ENCODE measurements at places on chromosomes 2 and 18.

GRCh38 chr2:194718881-194719280 is 938.1 kb upstream of the SLC39A10 start:
- no peak for DNase-seq

DNA sequence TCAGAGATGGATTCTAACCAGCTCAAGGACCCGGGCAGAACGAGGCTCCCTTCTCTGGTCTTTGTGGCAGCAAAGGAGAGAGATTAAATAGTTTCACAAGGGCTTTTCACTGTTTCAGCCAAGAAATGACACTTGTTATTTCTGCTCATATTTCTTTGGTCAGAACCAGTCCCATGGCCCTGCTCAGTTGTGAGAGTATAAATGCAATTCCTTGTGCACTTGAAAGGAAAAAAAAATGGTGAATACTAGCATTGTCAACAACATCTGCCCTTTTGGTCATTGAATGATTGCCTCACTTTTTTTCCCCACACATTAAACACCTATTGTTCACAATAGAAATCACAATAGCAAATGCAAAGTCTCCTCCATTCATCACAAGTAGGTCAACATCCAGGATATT is 104.4 kb downstream of the RDH14 start:
- DNase-seq = no peak

DNA sequence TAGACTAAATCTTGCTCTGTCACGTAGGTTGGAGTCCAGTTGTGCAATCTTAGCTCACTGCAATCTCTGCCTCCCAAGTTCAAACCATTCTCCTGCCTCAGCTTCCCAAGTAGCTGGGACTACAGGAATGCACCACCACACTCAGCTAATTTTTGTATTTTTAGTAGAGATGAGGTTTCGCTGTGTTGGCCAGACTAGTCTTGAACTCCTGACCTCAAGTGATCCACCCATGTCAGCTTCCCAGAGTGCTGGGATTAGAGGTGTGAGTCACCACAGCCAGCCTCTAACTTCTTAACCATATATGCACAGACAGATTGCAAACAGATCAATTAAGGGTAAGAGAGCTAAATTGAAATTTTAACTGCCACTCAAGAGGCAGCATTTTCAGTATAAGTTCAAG is 22.1 kb upstream of the CNGA3 start:
- no peak for DNase-seq

GRCh38 chr2:29446847-29447246 is 331.6 kb downstream of the CLIP4 start:
- DNase-seq = no peak

DNA sequence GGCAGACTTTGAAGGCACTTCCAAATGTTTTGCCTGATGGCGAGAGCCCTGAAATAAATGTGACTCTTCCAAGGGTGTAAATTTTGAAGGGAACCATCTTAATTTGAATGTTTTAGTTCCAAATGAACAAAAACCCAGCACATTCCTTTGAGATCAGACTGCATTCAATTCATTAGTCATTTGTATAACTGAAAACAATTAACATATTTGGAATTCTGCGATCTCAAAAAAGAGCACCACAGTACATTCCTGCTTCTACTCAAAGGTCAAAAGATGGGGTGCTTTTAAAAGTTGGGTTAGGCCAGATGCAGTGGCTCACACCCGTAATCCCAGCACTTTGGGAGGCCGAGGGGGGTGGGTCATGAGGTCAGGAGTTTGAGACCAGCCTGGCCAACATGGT is 38.2 kb upstream of the CHRNA1 start:
- DNase-seq = no peak

DNA sequence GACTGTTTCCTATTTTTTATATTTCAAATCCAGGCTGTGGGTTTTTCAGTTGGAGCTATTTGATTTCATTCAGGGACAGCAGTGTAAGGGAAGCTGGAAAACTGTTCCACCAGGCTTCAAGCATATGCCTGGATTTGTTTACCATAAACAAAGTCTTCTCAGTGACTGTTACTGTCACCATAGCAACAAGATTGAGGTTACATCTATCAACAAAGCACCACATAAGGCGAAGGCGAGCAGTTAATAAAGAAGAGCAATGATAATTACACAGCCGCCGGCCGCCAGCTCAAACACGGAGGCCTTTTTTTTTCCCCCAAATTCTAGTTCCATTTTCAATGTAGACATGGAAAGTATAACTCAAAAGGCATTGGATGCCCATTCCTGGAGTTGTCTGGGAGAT is 553.7 kb upstream of the SYT4 start:
- DNase-seq = no peak

- no peak for DNase-seq
These were observed 11.6 kb downstream of the IRS1 start for GRCh38 chr2:226788064-226788463.

DNA sequence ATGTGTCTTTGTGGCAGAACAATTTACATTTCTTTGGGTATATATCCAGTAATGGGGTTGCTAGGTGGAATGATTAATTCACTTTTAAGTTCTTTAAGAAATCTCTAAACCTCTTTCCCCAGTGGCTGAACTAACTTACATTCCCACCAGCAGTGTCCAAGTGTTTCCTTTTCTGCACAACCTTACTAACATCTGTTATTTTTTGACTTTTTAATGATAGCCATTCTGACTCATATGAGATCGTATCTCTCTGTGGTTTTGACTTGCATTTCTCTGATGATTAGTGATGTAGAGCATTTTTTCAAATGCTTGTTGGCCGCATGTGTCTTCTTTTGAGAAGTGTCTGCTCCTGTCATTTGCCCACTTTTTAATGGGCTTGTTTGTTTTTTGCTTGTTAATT is 43.1 kb upstream of the PTH2R start:
- no peak for DNase-seq

DNA sequence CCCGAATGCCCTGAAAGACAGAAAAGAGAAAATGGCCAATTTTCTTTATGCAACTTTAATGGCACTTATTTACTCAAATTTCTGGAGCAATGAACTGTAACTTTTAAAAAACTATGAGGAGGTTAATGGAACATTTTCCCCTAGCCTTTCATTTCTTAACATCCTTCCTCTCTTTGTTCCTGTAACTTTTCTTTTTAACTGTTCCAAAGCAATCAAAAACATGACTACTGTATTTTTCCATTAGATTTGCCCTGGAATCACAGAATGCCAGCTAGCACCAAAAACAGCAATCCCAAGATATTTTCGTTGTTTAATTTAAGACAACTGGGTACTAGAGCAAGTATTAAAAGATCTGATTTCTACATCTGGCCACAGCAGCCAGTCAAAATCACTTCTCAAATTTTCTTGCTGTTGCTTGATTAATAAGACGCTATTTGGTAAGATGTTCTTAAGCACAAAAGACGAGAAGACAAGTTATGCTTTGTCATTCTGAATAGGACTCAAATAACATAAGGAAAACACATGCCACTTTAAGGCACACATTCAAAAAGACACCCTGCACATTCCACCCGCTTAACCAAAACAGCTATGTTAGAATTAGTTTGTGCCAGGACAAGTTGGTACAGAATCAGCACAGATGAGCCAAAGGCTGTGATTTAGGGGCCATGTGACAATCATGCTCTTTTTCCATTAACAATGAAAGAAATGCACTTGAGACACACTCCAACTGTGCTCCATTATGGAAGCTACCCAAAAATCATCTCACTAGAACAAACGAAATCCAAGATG is 3.6 kb downstream of the STARD7 start:
- DNase-seq = no peak

- DNase-seq = no peak
These were observed 1230.2 kb upstream of the ZEB2 start for GRCh38 chr2:145750144-145750543.

DNA sequence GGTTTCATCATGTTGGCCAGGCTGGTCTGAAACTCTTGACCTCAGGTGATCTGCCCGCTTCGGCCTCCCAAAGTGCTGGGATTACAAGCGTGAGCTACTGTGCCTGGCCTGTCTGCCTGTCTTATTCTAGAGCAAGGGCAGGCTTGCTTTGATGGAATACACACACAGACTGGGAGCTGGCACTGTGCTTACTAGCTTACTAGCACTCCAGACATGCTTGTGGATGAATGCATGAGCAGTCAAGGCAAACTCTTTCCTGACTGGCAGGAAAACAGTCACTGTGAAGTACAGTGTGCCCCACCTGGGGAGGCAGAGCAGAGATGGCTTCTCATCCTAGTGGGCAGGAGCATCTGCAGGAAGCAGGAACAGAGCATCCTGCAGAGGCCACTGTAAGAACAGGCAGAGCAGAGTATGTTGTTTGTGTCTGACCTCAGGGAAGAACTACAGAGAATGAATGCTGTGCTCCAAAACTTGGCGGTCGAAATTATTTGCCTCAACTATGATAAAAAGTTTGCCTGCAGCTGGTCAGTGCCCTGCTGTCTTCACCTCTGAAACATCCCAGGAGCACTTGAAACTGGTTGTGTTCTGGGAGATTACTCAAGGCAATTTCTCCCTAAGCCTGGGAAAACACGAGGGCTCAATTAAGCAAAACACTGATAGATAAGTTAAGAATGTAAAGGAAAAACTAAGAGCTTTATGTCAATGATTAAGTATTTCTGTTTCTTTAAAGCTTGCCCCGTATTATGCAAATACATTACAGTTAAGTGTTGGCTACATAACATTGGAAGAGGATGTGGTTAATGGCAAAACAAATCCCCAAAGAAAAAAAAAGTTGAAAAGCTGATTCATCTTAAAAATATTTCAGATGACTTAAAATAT is 102.4 kb downstream of the VAPA start:
- no peak for DNase-seq

- DNase-seq = no peak
These were observed 73.7 kb downstream of the NCAPH start for GRCh38 chr2:96409081-96409819.

DNA sequence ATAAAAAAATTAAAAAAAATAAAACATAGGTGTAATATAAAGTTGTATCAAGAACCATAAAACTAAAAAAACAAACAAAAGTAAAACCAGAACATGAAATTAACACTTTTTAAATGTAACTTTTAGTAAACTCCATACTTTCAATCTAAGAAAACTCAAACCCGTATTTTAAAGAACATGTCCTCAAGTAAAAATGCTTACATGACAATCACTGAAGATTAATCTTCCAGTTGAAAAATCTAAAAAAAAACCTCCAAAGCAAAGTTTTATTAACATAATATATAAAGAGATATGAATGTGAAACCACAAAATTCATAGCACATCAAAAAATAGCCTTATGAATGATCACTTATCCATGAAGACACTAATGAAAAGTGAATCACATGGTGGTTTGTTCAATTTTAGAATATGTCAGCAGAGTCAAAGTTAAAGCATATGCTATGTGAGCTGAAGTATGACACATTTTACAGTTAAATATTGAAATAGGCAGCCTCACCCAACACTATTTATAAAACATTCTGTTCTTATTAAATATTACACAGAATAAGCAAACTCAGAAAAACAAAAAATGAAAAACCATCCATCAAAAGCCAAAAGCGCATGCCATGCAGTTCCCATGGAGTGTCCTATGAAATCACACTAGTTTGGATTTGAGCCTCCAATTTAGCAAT is 23.1 kb upstream of the CHAC2 start:
- no peak for DNase-seq

- DNase-seq = no peak
These were observed 64.0 kb downstream of the MBP start for GRCh38 chr18:77068321-77069312.

GRCh38 chr2:161307676-161308075 is 549 bp upstream of the PSMD14 start:
- DNase-seq = no peak

GRCh38 chr2:204738721-204739120 is 193.4 kb downstream of the PARD3B start:
- no peak for DNase-seq

- no peak for DNase-seq
These were observed 246.9 kb downstream of the LDLRAD4 start for GRCh38 chr18:13465476-13465875.

- no peak for DNase-seq
These were observed 436.6 kb downstream of the IRS1 start for GRCh38 chr2:226362980-226363379.

- DNase-seq = no peak
These were observed 67.3 kb downstream of the RHBDD1 start for GRCh38 chr2:226903179-226903578.

GRCh38 chr2:60745761-60746160 is 10.3 kb upstream of the PAPOLG start:
- DNase-seq = no peak

DNA sequence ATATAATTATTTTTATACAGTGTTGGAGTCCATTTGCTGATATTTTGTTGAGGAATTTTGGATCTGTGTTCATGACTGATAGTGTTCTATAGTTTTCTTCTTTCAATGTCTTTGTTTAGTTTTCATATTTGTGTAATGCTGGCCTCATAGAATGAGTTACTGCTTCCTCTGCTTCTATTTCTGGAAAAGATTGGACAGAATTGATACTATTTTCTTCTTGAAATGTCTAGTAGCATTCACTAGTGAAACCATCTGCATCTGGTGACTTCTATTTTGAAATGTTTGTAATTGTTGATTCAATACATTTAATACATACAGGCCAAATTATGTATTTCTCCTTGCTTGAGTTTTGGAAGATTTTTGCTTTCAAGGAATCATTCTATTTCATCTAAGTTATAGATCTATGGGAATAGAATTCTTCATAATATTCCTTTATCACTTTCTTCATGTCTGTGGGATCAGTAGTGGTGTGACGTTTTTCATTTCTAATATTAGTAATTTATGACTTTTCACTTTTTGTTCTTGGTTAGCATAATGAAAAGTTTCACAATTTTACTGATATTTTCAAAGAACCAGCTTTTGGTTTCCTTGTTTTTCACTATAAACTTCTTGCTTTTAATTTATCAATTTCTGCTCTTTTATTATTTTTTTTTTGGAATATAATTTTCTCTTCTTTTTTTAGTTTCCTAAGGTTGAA is 509.9 kb upstream of the VRK2 start:
- no peak for DNase-seq
